ENCODE measurements at places on chromosomes 2 and 18.

DNA sequence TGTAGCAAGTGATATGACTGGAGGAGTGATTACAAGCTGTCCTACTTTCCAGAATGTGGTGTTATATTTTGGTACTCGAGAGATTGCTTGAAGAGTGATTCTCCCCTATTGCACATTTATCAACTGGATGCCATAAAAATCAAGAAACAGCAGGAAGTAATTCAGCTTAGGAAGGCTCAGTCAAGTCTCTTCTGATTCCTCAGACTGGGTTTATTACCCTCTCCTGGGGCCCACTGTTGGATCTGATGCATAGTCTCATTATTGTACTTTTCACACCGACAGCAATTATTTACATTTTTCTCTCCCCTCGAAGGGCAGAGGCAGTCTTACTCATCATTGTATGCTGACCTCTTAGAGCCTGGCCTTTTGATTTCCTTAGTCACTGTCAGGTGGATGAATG is 9.3 kb downstream of the NOSTRIN start:
- no peak for DNase-seq

DNA sequence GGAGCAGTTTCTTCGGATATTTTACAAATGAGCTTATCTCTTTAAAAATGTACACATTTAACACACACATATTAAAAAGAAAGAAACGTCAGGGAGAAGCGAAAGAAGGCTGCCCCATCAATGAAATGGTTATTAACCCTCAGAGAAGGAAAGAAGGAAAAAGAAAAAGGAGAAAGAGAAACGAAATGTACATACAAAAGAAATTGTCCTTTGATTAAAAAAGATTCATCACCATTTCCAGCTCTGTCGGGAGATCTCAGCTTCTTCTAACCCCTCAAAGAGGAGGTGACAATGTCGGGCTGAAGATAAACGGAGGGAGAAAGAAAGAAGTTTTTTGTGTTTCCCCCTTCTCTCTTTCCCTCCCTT is 1.5 kb downstream of the IKZF2 start:
- no peak for DNase-seq

DNA sequence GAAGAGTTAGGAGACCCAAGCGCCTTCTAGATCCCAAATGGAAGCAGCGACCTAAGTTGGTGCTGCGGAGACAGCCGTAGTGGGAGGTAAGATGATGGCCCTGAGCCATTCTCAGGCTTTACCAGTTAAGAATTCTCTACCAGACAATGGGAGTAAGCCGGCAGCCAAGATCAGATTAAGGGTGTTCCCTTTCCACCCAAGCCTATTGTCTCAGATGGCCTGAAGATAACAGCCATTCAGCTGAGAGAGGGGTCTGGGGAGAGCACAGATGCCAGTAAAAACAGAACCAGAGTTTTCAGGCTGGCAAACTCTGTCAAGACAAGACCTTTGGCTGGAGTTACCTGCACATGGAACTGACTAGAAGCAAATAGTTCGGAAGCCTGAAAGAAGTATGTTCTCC is 191.7 kb upstream of the HAAO start:
- DNase-seq, result no peak

DNA sequence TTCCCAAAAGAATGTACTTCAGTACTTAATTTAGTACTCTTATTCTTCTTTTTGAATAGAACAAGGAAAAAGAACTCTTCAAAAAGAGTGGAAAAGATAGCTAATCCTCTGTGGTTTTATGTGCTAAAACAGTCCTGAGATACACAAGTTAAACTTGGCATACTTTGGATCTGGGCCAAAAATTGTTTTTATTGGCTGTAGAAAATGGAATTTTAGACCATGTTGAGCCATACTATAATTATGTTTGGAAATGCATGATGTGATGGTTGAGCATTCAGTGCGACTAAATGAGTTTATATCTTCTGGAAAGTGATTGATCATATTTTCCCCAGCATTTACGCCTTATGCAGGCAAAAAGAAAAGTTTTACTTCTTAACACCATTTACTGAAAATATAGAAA is 18.0 kb upstream of the PDE1A start:
- DNase-seq, result peak; percentile 20

DNA sequence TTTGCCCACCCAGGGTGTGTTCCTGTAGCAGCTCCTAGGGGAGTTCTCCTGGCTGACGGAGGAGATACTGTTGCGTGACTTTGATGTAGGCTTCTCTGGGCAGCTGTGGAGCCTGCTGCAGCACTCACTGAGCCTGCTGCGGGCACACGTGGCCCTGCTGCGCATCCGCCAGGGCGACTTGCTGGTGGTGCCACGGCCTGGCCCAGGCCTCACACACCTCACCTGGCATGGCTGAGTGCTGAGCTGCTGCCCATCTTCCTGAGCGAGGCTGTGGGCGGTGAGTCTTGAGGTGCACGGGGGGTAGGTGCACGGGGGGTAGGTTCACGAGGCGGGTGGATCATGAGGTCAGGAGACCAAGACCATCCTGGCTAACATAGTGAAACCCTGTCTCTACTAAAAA is 191.7 kb downstream of the ANKRD36C start:
- no peak for DNase-seq

- no peak for DNase-seq
Measured at GRCh38 chr2:203648273-203648672, 58.2 kb upstream of the CD28 start.

DNA sequence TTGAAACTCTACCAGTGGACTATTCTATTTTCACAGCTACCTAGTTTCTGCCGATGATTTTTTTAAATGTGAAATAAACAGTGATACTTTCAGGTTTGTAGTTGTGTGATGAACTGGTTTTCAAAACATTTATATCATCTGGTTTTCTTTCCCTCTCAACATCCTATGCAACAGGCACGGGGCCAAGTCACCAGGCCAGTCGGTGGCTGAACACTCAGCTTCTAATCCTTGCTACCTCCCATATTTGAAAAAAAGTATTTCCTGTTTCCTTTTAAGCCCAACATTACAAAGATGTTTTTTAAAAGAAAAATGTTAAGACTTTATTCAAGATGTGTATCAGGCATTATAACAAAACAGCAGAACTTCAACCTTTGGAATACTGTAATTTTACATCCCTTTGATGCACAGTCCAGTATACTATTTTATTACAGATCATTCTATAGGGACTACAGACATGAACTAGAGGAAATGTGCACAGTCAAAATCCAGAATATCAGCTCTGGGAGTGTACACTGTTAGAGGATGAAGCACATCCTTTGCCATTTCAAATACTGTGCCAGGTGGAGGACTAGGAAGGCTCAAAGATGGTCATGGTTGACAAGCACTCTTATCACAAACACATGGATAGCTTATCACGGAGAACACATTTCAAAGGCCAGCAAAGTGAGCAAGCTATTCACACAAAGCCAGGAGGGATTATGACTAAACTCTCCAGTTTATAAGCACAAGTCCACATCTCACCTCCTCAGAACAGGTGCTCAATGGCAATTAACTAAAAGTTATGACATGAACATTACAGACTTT is 14.6 kb downstream of the MRPL35 start:
- DNase-seq, result peak; percentile 7

- peak; percentile 11 for DNase-seq
Measured at GRCh38 chr18:23265682-23266399, 130.6 kb downstream of the CABLES1 start.

- peak; percentile 65 for DNase-seq
Measured at GRCh38 chr18:41881285-41881684, 73.7 kb upstream of the PIK3C3 start.

GRCh38 chr18:48308027-48308635 is 101.1 kb downstream of the ZBTB7C start:
- no peak for DNase-seq
